IPS-NIHi11 (cell line): ENCODE measurements at places on chromosomes 12 and 14.
A peak's percentile ranks its signal among the peaks of the same experiment; 100 is the strongest.

GRCh38 chr14:33393895-33394368 lies 455.3 kb downstream of the NPAS3 start:
- DNase-seq, result no peak

DNA sequence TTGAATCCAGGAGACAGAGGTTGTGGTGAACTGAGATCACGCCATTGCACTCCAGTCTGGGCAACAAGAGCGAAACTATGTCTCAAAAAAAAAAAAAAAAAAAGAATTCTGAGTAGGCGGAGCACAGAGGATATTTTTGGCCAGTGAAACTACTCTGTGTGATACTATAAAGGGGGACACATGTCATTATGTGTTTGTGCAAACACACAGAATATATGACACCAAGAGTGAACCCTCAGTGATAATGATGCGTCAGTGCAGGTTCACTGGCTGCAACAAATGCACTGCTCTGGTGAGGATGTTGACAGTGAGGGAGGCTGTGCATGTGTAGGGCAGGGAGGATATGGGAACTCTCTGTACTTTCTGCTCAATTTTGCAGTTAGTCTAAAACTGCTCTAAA lies 24.2 kb downstream of the FBXO21 start:
- no peak for DNase-seq

GRCh38 chr14:76810953-76811400 lies 1.7 kb downstream of the ANGEL1 start:
- DNase-seq, result peak; percentile 27

DNA sequence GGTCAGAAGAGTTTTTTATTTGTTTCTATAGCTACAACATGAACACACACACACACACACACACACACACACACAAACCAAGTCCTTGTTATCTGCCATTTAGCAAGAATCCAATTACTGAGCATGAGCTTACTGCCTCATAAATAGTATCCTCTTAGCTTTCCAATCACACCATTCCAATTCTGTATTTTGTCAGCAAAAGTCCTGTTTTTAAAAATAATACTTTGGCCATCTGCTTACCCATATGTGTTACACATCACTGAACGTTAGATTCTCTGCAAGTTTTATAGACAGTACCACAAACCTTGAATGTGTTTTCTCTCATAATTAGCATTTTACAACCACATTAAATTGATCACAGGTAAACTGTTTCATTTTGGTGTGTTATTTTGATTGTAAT lies 1905.4 kb upstream of the FLRT2 start:
- DNase-seq, result no peak

DNA sequence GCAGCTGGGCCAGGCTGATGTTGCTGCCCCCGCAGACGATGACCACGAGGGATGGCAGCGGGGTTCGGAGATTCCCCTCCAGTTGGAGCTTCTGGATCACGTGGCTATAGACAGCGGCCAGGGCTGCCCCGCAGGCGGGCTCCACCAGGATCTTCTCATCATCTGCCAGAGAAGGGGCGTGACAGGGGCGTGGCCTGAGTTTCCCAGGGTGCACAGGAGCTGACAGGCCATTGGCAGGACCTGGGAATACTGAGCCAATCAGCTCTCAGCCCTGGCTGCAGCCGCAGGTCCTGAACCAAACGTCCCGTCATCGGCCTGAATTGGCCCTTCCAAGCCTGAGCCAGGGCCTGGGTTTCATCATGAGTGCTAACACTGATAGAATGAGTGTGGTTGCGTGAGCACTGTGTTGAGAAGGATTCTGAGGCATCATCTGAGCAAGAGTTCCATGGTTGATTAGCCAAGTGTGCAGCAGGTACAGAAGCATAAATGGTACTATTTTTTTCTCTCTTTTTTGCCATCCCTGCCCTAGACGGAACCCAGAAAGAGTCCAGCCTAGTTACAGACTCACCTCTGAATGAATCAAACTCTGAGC lies 10.6 kb downstream of the SDS start:
- DNase-seq, result peak; percentile 98

- DNase-seq, result no peak
These were observed 4.8 kb upstream of the SERPINA9 start for GRCh38 chr14:94480809-94481208.

DNA sequence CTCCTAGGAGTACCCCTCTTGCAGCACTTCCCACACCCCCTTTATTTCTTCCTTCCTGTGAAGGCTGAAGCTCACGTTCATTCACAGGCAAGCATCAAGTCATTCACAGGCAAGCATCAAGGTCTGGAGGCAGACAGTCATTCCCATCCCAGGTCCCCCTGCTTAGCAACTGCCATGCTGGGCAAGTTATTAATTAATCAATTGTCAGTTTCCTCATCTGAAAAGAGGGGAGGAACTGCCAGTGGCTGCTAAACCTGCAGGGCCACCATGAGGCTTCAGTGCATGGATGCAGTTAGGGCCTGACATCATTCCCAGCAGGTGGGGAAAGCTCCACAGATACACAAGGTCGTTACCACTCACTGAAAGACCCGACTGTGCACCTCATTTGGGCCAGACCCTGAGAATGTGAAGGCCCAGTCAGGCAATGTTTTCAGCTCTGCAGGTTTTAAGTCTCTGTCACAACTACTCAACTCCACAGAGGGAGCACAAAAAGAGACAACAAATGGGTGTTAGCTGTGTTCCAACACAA lies 85.0 kb upstream of the GPR68 start:
- DNase-seq, result no peak

GRCh38 chr12:3200032-3200617 lies 122.9 kb downstream of the TSPAN9 start:
- DNase-seq, result peak; percentile 95

GRCh38 chr12:81297601-81298000 lies 219.7 kb downstream of the ACSS3 start:
- DNase-seq, result no peak

GRCh38 chr12:103958621-103959020 lies 7.1 kb upstream of the TDG start:
- DNase-seq, result no peak

DNA sequence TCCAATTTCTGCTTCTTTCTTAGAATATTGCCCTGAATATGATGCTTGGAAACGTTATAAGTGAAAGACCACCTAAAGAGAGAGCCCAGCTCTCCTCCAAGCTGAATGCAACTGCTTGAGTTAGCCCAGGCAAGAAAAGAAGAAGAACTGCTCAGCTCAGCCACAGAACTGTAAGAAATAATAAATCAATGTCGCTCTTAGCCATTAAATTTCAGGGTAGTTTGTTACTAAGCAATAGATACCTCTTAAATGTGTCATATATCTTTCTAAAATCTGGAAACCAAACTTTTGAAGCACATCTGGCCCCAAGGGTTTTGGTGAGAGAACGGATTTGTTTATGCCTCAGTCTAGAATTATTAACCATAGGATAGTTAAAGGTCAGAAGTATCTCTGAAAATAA lies 50.4 kb downstream of the SLC6A15 start:
- no peak for DNase-seq

DNA sequence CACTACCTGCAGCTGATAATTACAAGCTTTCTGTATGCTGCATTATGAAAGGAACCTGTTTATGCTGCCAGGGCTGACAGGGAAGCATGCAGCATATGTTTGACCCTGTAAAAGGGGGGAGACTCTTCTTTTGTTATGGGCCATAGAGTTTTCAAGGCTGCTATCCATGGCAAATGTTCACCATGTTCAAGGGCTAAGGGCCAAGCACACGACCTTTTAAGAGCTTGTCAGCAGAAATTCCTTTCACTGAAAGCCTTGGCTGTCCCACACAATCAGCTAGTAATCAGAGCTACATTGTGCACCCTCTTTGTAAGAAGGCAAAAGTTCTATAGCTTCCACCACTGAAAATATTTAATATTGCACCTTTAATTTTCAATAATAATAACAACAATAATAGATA lies 74.2 kb upstream of the MBIP start:
- no peak for DNase-seq

GRCh38 chr12:58728397-58728796 lies 191.9 kb downstream of the LRIG3 start:
- no peak for DNase-seq

- peak; percentile 7 for DNase-seq
These were observed 38.6 kb upstream of the TPH2 start for GRCh38 chr12:71900091-71900490.

GRCh38 chr14:71713016-71713415 lies 219.2 kb upstream of the RGS6 start:
- DNase-seq, result no peak

- no peak for DNase-seq
These were observed 5.7 kb upstream of the CLEC14A start for GRCh38 chr14:38261620-38262019.

DNA sequence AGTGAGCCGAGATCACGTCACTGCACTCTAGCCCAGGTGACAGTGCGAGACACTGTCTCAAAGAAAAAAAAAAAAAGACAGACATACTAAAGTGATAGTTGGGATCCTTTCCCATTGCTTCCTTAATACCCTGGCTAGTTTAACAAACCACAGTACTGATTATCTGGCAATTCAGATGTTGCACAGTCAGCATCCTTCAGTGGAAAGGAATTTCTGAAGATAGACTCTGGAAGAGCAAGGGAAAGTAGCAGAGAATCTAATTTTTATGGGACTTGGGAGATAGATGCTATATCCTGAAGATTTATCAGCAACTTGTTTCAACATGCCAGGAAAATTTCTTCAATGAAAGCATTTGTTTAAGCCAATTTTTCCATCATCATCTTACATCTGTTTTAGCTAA lies 6.5 kb upstream of the PPFIBP1 start:
- no peak for DNase-seq

- no peak for DNase-seq
These were observed 44.4 kb downstream of the ANO2 start for GRCh38 chr12:5900533-5901205.

GRCh38 chr14:26598081-26598671 lies 343 bp upstream of the NOVA1 start:
- peak; percentile 89 for DNase-seq

DNA sequence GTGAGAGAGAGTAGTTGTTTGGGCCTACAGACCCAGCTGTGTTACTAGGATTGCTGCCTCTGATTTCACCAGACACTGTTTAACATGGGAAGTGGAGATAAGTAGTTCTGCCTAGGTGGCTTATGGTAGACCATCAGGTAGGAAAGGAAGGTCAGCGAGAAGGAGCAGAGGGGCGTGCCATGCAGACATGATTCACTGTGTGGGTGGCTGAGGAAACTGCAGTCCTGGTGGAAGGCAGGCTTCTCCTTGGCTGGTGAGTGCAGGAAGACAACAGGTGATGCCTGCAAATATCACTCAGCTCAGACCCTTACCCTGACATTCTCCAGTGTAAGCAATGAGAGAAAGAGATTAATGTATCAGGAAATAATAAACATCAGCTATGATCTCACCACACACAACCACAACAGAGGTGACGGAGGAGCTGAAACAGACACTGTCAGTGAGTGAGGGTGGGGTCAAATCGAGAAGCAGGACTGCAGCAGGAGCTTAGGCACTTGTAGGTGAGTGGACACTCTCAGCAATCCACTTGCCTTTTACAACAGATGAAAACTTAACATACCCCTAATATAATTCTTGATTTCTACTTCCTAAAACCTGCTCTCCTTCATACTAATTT lies 2.1 kb upstream of the PRR4 start:
- no peak for DNase-seq

GRCh38 chr12:124374147-124374546 lies 79.3 kb downstream of the RFLNA start:
- no peak for DNase-seq

GRCh38 chr12:98645572-98646067 lies 530 bp downstream of the APAF1 start:
- peak; percentile 22 for DNase-seq

DNA sequence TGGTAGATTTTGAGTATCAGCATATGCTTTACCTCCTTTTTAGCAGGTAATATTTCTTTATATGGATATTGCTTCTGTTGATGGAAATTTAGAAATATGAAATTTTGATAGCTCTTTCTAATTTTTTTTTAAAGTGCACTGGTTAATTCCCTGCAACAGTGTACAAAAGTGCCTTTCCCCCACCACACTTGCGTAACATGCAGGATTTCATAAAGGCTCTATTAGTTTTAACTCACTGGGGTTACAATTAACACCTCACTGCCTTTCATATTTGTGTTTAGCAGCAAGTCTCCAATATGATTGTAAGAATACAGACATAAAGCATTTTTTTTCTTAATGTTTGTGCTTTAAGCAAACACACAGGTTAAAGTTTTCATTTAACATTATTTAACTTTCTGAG lies 25.6 kb downstream of the MNAT1 start:
- no peak for DNase-seq

DNA sequence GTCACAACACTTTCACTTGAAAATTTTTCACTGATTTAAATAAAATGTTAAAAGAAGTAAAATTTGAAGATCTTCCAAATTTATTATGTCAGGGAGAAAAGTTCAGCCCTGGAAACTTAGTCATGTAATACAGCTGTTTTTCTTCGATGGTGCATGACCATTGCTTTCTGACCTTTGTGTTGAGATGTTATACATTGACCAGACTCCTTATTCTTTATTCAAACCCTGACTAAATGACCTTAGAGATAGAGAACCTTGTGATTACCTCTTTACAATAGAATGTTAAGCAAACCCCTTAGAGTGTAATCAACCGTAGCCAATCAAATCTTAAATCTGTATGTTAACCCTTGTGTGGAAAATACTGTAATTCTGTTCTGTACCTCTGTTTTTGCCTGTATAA lies 34.5 kb downstream of the PLCZ1 start:
- DNase-seq, result no peak

- DNase-seq, result no peak
These were observed 54.3 kb upstream of the STRN3 start for GRCh38 chr14:31080484-31080883.

DNA sequence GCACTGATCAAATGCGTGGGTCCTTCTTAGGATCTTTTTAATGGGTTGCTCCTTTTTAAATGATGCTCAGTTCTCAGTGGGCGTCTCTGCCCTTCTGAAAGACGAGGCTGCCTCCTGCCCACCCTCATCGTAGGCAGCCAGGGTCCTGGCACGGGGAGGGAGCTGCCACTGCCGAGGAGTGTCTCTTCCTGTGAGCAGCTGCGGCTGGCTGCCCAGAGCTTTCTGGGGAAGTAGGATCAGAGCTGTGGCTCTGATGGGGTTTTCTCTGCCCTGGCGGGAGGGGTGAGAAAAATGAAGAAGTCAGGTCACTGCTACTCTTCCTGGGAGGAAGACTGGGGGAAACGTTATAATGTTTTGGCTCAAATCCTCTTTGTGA lies 31.1 kb upstream of the BEGAIN start:
- no peak for DNase-seq

GRCh38 chr12:53499266-53500141 lies at the start of gene MAP3K12:
MAP3K12 (minus strand) TSS chr12:53499458; CDS start chr12:53487391, 12,067 bp downstream.
- DNase-seq, result peak; percentile 54

- no peak for DNase-seq
These were observed 104.1 kb upstream of the PPP4R3A start for GRCh38 chr14:91614187-91614586.

- DNase-seq, result no peak
These were observed 165.7 kb downstream of the CAND1 start for GRCh38 chr12:67434671-67435370.

GRCh38 chr12:1355396-1355795 lies 239.0 kb downstream of the FBXL14 start:
- no peak for DNase-seq

- DNase-seq, result no peak
These were observed 342.5 kb downstream of the MDGA2 start for GRCh38 chr14:47332939-47333338.

GRCh38 chr12:1288333-1288732 lies 297.3 kb downstream of the ERC1 start:
- DNase-seq, result no peak
